BE2C (cell line): ENCODE measurements at places on chromosomes 6 and 20.

DNA sequence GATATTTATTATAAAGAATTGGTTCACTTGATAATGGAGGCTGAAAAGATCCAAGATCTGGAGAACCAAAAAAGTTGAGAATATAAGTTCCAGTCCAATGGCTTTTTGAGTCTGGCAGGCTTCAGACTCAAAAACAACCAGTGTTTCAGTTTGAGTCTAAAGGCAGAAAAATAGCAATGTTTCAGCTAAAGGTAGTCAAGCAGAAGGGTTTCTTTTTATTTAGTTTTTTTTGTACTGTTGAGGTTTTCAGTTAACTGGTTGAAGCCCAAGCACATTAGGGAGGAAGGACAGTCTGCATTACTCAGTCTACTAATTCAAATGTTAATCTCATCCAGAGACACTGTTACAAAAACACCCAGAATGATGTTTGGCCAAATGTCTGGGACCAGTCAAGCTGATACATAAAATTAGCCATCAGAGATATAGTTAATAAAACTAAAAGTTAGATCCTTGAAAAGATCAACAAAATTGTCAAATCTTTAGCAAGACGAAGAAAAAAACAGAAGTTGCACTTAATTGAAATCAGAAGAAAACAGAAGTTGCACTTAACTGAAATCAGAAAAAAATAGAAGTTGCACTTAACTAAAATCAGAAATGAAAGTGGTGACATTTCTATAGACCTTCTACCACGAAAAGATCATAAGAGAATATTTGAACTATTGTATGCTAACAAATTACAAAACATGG is 980.3 kb upstream of the FLRT3 start:
- no peak for DNase-seq

- DNase-seq: no peak
Measured at GRCh38 chr6:31666337-31666965, 571 bp downstream of the CSNK2B start.

GRCh38 chr20:31669876-31670275 is 32.2 kb downstream of the COX4I2 start:
- DNase-seq: no peak

DNA sequence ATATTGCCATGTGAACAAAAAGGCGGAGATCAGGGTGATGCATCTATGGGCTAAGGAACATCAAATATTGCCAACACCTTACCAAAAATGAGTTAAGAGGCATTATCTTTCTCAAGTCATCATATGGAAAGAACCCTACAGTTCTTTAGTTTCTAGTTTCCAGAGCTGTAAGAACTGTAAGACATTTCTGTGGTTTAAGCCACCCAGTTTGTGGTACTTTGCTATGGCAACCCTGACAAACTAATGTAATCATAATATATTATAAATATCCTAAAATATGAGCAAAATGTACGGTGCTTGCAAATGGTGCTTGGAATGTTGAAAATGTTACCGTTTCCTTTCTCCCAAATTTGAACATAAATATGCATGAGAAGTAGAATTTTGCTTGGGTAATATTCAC is 349.6 kb downstream of the PHF3 start:
- no peak for DNase-seq

DNA sequence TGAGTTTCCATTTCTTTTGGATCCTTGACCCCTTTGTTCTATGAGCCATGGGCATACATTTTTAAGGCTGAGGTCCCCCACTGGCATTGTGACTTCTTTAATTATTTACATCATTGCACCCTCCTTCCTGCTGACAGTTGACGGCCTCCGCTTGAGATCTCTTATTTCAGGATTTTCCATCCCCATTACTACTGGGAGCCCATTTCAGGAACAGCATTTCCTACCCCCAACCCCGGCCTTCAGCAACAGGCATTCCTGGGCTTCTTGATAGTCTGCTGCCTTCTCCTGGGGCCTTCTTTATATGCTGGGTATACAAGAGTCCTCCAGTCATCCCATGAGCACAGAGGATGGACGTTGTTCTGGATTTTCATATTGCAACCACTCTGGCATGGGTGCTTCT is 3.8 kb downstream of the ULBP1 start:
- no peak for DNase-seq

GRCh38 chr20:10637031-10637559 is 36.7 kb downstream of the JAG1 start:
- DNase-seq: no peak
